Activated CD8-positive, alpha-beta T cell treated with anti-CD3 and anti-CD28 coated beads, Interleukin-2, amount 10 ng/mL, durations not matched to agents 7 days and 5 days (primary cell): ENCODE measurements at places on chromosomes 12 and 14.
A peak's percentile ranks its signal among the peaks of the same experiment; 100 is the strongest.

- DNase-seq = no peak
Measured at GRCh38 chr12:105805730-105806399, 332.9 kb downstream of the NUAK1 start.

DNA sequence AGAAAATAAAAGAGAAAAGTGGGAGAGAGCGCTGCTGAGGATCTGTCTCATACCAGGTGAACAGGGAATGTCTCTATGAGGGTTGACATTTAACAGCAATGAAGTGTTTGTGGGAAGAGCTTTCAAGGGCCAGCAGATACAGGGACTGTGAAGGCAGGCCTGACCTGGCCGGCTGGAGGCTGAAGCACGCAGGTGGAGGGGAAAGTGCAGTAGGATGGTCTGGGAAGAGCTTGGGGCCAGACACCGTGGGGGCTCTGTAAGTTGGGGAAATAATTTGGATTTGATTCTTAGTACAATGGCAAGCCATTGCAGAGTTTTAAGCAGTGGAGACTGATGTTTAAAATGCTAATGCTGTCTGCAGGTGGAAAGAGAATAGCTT lies 23.8 kb upstream of the DHRS2 start:
- no peak for DNase-seq

GRCh38 chr14:35341751-35342488 lies 49.7 kb downstream of the PSMA6 start:
- DNase-seq = peak; percentile 61

DNA sequence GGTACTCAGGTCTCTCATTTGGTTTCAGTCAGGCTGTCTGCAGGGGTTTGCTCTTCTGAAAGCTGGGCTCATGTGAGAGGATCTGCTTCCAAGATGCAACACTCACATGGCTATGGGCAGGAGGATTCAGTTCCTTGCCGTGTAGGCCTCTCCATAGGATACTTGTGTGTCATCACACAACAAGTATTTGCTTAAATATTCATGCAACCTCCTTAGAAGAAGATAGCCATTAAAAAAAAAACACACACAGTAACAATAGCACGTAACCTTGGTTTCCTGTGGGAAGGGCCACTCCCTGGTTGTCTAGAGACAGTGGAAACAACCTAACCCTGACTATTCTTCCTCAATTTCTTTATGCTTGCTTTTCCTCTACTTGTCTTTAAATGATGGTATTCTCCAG lies 31.8 kb upstream of the CLEC4E start:
- no peak for DNase-seq

GRCh38 chr12:109302358-109302757 lies 6.7 kb downstream of the FOXN4 start:
- no peak for DNase-seq

DNA sequence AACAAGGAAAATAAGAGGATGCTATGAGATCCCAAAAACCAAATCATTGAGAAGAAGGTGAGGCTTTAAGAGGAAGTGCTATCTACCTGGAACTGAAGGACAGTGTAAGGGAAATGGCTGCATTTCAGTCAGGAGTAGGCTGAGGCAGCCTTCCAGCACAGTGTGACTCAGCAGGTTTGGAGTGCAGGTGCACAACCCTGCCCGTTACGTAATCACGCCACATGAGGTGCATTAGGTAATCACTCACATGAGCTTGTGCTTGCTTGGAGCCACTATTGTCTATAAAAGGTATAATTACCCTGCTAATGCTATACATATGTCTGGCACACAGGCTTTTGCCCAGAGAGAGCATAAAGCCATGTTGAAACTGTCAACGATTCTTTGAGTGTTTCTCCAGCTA lies 74.9 kb downstream of the DIO2 start:
- no peak for DNase-seq

DNA sequence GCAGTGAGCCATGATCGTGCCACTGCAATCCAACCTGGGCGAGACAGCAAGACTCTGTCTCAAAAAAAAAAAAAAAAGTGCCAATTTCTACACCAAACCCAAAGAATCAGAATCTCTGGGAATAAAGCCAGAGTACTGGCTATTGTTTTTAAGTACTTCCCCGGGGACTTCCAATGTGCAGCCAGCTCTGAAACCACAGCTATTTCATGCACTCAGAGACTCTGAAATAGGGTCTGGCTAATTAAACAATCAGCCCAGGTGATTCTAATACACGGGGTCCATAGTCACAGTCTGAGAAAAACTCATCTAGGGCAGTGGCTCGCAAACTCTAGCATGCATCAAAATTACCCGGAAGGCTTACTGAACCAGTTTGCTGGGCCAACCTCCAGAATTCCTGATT lies 56.3 kb downstream of the SIX6 start:
- no peak for DNase-seq

DNA sequence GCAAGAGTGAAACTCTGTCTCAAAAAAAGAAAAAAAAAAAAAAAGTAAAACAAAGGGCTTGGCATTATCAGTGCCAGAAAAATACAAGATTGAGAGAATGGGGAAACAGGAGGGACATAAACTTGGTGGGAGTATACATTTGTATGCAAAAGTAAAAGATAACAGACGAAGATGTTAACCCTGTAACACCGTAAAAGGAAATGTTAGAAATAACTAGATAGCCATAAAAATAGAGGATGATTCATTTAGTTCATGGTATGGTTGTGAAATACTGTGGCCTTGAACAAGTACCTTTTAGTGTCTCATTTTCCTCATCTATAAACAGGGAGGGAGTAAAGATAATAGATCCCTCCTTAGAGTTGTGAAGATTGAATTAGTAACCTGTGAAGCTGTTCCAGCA lies 33.3 kb downstream of the ATP2A2 start:
- no peak for DNase-seq

DNA sequence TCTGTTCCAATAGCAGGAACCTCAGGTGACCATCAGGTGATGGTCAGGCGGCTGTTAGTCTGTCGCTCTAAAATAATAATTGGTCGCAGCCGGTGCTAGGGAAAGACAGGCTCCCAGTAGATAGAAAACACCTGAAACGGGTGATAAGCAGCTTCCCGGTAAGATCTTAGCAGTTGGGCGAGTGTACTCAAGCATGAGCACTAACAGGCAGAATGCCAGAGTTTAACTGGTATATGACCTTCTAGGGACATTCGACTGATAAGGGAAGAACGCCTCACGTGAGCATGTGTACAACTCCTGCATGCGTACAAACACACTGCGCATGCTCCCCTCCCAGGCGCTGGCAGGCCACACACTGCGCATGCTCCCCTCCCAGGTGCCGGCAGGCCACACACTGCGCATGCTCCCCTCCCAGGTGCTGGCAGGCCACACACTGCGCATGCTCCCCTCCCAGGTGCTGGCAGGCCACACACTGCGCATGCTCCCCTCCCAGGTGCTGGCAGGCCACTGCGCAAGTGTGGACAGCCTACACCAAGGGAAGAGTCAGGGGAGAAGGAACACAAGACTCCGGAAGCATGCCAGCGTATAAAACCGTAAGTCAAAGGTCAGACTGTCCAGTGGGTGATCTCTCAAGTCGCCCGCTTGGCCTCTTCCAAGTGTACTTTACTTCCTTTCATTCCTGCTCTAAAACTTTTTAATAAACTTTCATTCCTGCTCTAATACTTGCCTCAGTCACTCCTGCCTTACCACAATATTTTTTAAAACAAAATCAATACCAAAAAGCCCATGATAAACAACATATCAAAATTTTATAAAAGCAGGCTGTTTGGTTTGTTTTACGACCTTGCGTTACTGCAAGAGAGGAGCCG lies 24.5 kb downstream of the GPRC5D start:
- no peak for DNase-seq

GRCh38 chr12:87427770-87428169 lies 601.4 kb downstream of the C12orf50 start:
- DNase-seq = no peak

DNA sequence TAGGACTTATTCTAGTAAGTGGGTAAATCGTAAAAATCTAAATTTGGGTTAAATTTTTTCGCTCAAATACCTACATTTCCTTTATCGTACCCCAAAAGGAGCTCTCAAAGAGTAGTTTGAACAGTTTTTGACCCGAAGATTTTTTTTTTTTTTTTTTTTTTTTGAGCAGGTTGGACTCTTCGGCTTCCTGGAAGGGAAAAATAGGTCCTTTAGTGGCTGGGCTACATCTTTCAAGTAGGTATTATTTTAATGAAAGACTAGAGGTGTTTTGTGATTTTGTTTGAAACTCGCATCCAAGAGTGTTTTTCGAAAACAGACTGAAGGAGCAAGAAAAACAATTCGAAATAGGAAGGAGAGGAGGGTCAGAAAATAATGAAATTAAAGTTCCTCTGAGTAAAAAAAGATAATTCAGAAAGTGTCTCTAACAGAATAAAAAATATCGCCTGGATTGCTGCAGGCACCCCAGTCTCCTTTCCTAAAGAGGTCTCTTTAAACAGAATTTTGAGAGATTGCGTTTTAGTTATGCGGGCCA lies 6.0 kb downstream of the CDKN1B start:
- no peak for DNase-seq

DNA sequence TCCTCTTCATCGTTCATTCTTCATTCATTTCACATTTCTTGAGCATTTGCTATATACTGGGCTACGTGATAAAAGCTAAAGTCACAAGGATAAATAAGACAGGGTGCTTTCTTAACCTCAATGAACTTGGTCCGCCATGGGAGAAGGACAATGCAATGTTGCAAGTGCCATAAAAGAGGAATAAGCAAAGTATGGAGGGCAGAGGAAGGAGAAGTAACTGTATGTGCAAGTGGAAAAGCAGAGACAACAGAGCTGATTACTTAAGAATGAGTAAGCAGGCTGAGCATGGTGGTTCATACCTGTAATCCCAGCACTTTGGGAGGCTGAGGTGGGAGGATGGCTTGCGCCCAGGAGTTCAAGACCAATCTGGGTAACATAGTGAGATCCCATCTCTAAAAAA lies 14.4 kb downstream of the AREL1 start:
- no peak for DNase-seq

GRCh38 chr12:58633479-58633878 lies 286.8 kb downstream of the LRIG3 start:
- DNase-seq = no peak

DNA sequence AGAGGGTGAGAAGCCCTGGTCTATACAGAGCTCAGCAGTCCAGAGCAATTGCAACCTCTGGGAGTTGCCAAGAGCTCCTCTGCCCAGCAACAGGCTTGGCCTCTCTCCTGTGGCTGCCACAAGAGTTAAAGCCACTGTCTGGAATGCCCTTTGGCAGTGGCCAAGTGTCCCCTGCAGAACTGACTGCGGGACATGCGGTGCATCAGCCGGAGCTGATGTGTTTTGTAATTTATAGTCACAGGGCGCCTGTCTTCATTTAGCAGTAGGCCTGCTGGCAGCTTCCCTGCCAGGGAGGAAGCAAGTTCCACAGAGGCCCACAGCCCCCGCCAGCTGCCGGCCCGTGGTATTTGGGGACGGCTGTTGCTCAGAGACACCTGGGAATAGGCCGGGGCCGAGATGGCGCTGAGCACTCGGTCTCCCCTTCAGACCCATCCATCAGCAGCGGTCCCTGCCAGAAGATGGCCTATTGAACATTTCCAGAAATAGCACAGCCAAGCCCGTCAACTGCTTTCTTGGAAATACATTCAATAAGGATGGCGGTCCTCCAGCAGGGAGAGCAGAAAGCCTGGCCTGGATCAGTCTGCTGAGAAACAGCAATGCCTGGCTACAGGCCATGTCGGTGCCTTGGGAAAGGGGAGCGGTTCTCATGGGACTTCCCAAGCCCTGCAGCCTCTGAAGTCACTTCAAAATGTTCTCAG lies 217.4 kb downstream of the CRADD start:
- DNase-seq = no peak

- DNase-seq = no peak
Measured at GRCh38 chr12:117853600-117853999, 115.2 kb downstream of the KSR2 start.

DNA sequence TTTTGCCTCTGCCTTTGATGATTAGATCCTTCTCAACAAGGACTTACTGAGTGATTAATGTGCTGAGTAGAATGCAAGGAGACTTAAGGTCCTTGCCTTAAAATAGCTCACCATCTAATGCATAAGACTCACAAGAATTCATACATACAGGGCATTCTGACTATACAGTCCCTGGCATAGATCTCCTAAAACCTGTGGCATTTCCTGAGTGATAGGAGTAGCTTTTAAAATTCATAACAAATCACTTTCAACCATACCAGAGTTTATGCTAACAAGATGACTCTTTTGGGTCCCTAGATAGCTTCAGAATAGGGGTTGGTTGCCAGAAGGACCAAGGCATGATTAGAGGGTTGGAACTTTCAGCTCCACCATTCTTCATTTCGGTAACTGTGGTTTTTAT lies 48.8 kb downstream of the STXBP6 start:
- DNase-seq = no peak

DNA sequence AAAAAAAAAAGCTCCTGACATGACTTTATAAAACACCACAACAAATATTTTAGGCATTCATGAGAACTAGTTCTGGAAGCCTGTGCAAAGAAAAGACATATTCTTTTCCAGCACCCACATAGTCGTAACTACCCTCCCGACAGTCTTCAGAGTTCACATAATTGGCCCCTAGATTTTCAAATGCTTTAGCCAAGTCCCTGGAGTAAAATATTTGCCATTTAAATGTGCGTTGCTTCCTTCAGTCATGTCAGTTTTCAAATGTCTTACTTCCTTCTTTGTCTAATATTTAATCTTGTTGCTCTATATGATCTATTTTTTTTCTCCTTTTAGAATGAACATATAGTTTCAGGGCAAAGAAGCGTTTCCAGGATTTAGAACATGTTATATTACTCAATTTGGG lies 66.8 kb upstream of the KRAS start:
- no peak for DNase-seq

DNA sequence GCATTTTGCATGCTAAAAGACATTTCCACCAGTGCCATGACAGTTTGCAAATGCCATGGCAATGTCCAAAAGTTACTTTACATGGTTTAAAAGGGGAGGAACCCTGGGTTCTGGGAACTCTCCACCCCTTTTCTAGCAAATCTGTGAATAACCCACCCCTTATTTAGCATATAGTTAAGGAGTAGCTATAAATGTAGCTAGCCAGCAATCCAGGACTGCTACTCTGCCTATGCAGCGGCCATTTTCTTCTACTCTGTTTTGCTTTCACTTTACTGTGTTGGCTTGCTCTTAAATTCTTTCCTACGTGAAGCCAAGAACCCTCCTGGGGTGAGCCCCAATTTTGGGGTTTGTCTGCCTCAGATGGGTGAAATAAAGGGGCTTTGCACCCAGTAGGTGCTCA lies 141.0 kb downstream of the PTPN11 start:
- no peak for DNase-seq

DNA sequence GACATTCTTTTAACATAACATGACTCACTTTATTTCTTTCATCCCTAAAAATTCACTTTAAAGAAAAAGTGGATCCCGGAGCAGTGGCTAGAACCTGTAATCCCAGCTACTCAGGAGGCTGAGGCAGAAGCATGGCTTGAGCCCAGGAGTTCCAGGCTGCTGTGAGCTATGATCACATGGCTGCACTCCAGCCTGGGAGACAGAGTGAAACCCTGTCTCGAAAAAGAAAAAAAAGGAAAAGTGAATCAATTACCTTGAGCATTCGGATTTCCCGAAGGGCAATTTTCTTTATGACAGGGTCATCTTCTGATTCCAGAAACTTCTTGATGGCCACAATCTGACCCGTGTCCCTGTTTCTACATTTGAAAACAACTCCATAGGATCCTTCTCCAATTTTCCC lies 1.2 kb downstream of the CDKL1 start:
- DNase-seq = no peak
